ENCODE measurements at places on chromosomes 4 and X.

DNA sequence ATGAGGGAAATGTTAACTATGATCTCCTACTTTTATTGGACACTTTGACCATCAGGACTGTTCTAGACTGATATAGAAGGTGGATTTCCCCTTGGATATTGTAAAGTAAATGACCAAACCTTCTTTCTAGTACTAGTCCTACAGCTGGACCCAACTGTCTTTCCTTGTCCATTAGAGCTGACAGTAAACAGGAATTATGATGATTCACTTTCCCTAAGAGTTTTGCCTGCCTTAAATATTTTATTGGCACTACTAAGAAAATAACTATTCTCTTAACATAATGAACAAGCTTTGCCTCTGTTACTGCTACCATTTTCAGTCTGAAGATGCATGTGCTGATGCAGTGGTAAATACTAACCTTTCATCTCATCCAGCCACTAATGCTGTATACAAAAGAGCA lies 915.4 kb downstream of the CENPC start:
- no peak for DNase-seq

- DNase-seq = no peak
These were observed 1995.7 kb upstream of the AGA start for GRCh38 chr4:179437962-179438361.

- no peak for DNase-seq
These were observed 79.9 kb upstream of the AADAT start for GRCh38 chr4:170169699-170170098.

GRCh38 chr4:6423575-6423974 lies 48.8 kb downstream of the PPP2R2C start:
- no peak for DNase-seq

DNA sequence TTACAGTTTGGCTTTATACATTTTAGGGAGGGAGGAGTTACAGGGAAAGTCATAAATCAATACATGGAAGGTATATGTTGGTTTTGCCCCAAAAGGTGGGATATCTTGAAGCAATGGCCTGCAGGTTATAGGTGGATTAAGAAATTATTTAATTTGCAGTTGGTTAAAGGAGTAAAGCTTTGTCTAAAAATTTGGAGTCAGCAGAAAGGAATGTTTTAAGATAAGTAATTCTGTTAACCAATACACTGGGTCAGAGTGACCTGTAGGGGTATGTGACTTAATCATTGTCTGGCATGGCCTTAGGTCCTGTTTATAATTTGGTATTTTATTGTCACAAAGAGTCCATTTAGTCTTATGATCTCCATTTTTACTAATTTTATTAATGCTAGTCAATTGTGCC lies 115.0 kb downstream of the AGTR2 start:
- DNase-seq = no peak

DNA sequence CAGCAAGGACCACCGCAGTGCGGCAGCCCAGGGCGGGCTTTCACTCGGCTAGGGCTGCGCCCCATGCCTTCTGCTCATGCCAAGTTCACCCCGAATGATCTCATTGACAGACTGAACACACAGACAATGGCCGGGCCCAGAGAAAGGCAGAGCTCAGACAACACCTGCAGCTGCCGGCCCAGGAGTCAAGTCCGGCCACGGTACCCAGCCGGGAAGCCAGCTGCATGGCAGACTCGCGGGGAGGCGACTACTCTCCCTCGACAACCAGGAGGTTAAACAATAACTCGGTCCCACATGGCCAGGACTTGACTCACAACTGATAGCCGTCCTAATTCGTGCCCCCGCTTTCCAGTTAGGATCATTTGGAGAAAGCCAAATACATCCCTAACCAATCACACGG lies 50.4 kb downstream of the ABLIM2 start:
- DNase-seq = peak; percentile 48

DNA sequence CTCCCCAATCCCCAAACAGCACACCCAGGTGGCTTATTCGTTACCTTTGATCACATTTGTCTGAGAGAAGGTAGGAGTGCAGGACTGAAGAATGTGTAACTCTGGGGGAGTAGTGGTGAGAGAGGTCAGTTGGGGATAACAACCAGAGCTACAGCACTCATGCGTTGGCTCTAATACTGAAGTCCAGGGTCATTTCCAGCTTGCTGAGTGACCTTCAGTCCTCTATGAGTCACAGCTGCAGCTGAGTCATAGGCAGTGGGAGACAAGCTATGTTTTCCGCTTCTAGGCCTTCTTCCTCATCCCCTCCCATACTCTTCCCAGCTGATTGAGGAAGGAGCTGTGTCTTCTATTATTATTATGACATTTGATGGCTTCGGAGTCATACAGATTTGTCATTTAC lies 31.6 kb upstream of the CT47C1 start:
- peak; percentile 50 for DNase-seq

DNA sequence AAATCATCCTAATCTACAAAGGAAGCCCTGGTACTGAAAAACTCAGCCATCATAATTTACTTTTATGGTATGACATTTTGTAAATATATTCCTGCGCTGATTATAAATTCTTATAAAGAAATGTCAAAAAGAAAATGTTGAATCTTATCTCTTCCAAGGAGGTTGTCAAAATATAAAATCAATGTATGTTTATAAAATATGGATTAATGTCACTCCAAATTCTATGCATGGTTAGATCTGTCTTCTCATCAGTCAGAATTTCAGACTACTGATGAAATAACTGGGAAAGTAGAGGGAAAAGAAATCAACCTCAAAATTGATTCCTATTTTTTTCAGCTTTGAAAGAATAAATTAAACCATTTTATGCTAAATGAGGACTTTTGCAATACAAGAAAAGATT lies 120.0 kb upstream of the MAB21L2 start:
- DNase-seq = no peak

DNA sequence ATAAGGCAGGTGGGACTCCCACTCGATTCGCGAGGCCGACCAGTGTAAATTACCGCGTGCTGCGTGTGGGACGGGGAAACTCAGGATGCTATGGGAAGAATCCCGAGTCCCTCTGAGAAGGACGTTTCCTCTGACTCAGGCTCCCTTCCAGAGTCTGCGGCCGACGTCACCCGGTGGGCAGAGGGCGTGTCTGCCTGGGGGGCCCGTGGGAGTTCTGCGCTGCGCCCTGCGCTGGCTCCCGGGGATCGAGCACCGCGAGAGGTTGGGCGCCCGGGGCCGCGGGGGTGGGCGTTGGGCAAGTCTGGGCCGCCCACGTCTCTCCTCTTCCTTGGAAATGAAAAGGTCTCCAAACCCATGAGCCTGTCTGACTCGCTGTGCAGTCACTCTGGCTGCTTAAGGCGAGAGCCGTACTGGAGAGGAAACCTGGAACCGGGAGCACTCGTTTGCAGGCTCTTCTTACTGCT lies 568 bp downstream of the NIPAL1 start:
- peak; percentile 90 for DNase-seq

GRCh38 chrX:10519761-10520160 lies 100.6 kb downstream of the MID1 start:
- no peak for DNase-seq

DNA sequence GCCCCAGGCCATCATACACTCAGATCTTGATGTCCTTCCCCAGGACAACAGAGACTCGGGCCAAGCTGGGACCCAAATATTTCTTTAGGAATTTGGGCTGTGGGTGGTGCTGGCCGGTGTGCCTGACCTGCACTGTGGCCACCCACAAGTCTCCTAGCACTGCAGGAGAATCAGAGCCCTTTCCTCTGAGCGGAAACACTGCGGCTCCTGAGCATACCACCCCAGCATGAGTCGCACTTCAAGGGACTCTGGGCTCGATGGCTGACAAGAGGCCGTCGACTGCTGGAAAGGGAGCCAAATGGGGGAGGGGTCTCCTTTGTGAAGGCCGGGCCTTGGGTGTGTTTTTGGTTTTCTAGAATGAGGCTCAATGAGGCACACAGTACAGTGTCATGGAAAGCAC lies 13.0 kb upstream of the IRAK1 start:
- no peak for DNase-seq

GRCh38 chrX:16418650-16419049 lies 231.3 kb upstream of the S100G start:
- no peak for DNase-seq

GRCh38 chr4:151147000-151147399 lies 47.6 kb downstream of the RPS3A start:
- no peak for DNase-seq

DNA sequence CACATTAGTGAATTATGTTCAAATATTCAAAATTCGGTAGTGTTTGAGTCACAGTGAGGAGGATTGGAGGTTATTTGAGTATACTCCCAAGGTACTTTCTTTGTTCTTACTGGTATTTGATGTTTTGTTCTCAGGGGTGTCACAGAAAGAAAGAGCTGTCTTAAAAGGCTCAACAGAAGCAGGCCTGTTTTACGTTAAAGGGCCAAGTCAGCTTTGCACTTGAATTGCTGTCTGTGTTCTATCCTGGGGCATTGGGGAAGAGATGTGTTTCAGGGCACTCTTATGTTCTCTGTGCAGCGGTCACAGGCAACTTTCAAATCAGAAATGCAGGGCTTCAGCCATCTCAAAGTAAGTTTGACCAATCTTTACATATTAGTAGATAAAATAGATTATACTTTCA lies 1113.1 kb upstream of the LCORL start:
- DNase-seq = no peak

- DNase-seq = no peak
These were observed 212.9 kb downstream of the TEX13C start for GRCh38 chrX:125532411-125533089.

GRCh38 chr4:172982151-172982590 lies 186.4 kb upstream of the GALNT7 start:
- no peak for DNase-seq

GRCh38 chr4:140556372-140557085 lies 12.2 kb downstream of the UCP1 start:
- DNase-seq = no peak

- no peak for DNase-seq
These were observed 21.7 kb upstream of the TBC1D9 start for GRCh38 chr4:140777894-140778293.

DNA sequence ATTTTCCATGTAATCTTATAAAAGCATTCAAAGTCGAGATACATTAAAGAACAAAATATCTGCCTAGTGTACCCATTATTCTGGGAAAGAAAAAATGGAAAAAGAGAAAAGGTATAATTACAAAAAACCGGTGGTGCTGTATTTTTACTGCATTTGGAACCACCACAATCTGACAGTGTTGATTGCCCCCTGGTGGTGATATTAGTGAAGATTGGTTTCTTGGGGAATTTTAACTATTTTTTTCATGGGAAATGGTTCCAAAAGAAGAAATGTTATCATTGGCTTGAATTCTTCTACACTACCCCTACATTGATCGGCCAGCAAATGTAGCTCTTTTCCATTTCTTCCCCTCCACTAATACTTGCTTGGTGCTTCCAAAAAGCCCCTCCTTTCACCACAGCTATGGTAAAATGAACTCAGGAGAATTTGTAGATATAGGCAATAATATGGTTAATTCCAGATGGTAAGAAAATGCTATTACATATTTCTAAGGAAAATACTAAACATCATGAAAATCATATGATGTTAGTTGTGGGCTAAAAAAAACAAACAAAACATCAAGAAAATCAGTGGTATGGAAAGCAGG lies 50.0 kb downstream of the COX18 start:
- DNase-seq = peak; percentile 58

- DNase-seq = no peak
These were observed 639.8 kb upstream of the DIPK2B start for GRCh38 chrX:45840411-45840950.

DNA sequence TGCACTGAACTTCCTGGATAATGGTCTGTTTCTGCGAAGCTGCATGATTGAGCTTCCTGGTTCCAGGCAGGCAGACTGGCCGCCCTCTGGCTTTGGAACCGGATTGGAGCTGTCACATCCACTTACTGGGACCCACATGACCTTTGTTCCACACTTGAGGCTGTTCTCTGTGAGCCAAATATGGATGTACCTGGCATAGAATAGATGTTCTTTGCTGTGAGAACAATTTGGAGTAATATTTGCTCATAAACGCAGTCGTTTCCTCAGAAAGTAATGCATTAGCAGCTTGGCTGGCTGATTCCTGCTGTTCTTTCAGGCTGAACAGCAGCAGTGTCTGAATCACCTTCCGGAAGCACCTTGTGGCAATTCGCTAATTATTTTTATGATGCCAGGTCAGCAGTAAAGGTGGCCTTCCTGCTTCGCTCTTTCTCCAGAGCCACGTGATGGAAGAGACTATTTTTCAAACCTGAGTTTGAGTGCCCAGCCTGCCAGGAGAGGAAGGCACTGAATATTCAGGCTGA lies 78.1 kb upstream of the BOD1L1 start:
- DNase-seq = peak; percentile 50

DNA sequence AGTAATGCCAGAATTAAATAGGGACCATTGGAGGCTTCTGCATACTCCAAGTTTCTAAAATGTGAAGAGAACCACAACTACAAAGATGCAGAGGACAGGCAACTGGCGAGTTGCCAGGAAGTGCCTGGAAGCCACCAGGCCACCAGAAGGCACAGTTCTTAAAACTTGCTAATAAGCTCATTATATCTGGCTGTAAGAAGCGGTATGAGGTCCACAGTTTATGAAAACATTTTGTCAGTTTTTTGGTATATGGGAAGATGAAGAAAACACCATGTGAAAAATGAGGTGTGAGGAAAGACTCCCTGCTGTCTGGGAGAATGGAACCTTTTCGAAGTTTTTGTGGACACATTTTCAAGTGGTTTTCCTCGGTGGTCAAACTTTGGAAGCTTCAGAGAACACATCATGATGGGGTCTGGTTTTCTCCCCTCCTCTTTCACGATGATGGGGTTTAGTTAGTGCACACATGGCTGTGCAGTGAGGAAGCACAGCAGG lies 202.7 kb downstream of the NR3C2 start:
- no peak for DNase-seq

- peak; percentile 73 for DNase-seq
These were observed 40.4 kb downstream of the RNF212 start for GRCh38 chr4:1072830-1073446.

DNA sequence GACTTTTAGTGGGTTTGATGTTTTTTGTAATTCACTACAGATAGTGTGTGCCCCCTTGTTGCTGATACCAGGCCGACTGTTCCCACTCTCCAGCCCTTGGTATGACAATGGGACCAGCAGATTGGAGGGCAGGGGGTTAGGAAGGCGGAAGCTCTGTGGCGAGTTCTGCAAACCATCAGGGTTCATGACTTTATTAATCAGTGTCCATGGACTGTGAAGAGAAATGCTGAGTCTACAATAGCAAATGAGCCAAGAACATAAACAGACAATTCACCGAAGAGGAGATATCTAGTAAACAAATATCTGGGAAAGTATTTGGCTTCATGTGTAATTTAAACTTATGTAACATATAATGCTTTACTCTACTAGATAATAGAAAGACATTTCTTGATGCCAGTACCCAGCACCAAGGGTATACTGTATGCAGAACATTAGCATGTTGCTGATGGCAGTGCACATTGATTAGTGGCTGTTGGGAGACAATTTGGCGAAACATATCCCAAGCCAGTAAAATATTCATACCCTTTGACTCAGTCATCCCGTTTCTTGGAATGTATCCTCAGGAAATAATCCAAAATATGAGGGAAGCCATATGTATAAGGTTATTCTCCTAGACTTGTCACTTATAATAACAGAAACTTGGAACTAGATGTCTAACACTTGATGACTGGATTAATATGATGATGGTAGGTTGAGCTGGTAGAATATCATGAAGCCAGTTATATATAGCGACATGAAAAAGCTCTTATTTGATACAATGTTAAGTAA lies 169.4 kb downstream of the PTTG2 start:
- no peak for DNase-seq
